ENCODE measurements at places on chromosomes 4 and X. TPM values are rescaled to one million over a fixed set of nuclear protein-coding genes. Genes with fewer than 3 reads are reported as not detected.
A peak's percentile ranks its signal among the peaks of the same experiment; 100 is the strongest.

DNA sequence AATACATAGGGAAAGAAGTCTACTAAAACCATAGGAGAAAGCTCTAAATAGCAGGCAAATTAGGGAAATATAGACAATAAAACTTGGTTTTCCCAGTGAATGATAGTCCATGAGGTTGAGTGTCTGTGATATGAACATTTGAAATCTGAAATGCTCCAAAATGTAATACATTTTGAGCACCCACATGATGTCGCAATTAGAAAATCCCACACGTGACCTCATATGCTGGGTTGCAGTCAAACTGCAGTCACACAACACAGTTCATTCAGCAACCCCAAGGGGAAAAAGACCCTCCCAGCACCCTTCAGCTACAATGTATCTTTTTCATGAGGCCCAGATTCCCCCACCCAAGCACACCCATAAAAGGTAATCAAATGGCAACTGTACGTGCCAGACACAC, 155.6 kb downstream of the BTC start:
- no peak for DNase-seq
- H3K36me3 ChIP-seq, result no peaks in the 10 kb centered on the region
- no peak overlapping the region for H3K27ac ChIP-seq
- peaks cover 2% of the 10 kb centered on the region for H3K4me1 ChIP-seq

- H3K4me1 ChIP-seq, result no peaks in the 10 kb centered on the region
- H3K36me3 ChIP-seq, result no peaks in the 10 kb centered on the region
- DNase-seq, result no peak
- no peak overlapping the region for H3K27ac ChIP-seq
Observed at GRCh38 chr4:114642173-114642780, 43.7 kb downstream of the UGT8 start.

DNA sequence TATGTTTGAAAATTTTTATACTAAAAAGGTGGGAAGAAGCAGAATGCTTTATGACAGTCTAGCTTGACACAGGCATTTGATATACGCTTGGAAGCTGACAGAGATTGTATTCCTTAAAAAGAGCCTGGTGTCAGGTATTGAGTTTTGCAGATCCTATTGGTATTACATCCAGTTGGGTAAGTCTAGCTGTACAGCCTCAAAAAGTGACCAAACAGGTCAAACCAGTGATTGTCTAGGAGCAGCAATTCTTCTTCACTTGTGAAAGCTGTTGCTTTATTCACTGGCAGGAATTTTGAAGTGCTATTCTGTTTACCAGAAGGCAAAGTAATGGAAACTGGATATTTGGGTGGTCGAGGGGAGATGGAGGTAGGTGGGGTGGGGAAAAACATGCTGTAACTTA, 77.5 kb downstream of the UCHL1 start:
- no peak overlapping the region for H3K4me3 ChIP-seq
- H3K27ac ChIP-seq, result no peak overlapping the region
- no peaks in the 10 kb centered on the region for H3K27me3 ChIP-seq

- H3K27ac ChIP-seq, result no peak overlapping the region
- H3K4me1 ChIP-seq, result no peaks in the 10 kb centered on the region
- no peaks in the 10 kb centered on the region for H3K36me3 ChIP-seq
- DNase-seq, result no peak
Observed at GRCh38 chr4:174794543-174795094, 34.4 kb downstream of the GLRA3 start.

GRCh38 chrX:69203638-69204037, 38.4 kb upstream of the PJA1 start:
- H3K4me3 ChIP-seq, result no peak overlapping the region
- H3K36me3 ChIP-seq, result no peaks in the 10 kb centered on the region
- no peak overlapping the region for H3K27ac ChIP-seq
- no peaks in the 10 kb centered on the region for H3K4me1 ChIP-seq
- peak; percentile 4 for DNase-seq

Gene GRIA2
- 19.2 TPM for total RNA-seq

GRCh38 chr4:117957571-117957970, 76.7 kb upstream of the NDST3 start:
- H3K27ac ChIP-seq, result no peak overlapping the region
- no peak for DNase-seq
- no peaks in the 10 kb centered on the region for H3K36me3 ChIP-seq
- no peaks in the 10 kb centered on the region for H3K4me1 ChIP-seq

Gene ZNF711
- 5.2 TPM for total RNA-seq

Gene SAGE1
- not detected for total RNA-seq

- no peaks in the 10 kb centered on the region for H3K27me3 ChIP-seq
- no peak overlapping the region for H3K4me3 ChIP-seq
- no peaks in the 10 kb centered on the region for H3K36me3 ChIP-seq
- no peaks in the 10 kb centered on the region for H3K4me1 ChIP-seq
- no peak overlapping the region for H3K27ac ChIP-seq
Observed at GRCh38 chr4:131248314-131248713, 1900.8 kb upstream of the PCDH10 start.

- H3K4me3 ChIP-seq, result peak overlapping the region; percentile 52
- DNase-seq, result peak; percentile 63
- no peaks in the 10 kb centered on the region for H3K27me3 ChIP-seq
- H3K27ac ChIP-seq, result peak overlapping the region; percentile 97
- H3K36me3 ChIP-seq, result no peaks in the 10 kb centered on the region
- H3K4me1 ChIP-seq, result no peaks in the 10 kb centered on the region
Observed at GRCh38 chr4:15003891-15004738, 1.8 kb downstream of the CPEB2 start.

Gene F11
- 0.48 TPM for total RNA-seq

DNA sequence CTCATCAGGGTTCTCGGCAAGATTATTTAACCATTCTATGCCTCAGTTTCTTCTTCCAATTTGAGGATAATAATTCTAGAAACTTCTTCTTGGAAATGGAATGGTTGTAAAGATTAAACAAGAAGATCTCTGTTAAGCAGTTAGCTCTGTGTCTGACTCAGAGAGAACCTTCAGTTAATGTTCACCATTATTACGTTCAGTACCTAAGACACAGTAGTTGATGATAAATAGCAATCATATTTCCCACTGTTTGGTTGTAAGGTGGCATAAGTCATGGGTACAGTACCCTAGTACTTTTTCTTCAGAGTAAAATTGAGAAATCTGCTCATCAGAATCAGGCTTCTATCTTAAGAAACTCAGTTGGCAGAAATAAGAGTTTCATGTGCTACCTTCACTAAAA, 366.5 kb upstream of the BOD1L1 start:
- no peak overlapping the region for H3K4me3 ChIP-seq
- H3K27me3 ChIP-seq, result no peaks in the 10 kb centered on the region
- H3K36me3 ChIP-seq, result no peaks in the 10 kb centered on the region
- no peaks in the 10 kb centered on the region for H3K4me1 ChIP-seq
- H3K27ac ChIP-seq, result no peak overlapping the region
- DNase-seq, result no peak

DNA sequence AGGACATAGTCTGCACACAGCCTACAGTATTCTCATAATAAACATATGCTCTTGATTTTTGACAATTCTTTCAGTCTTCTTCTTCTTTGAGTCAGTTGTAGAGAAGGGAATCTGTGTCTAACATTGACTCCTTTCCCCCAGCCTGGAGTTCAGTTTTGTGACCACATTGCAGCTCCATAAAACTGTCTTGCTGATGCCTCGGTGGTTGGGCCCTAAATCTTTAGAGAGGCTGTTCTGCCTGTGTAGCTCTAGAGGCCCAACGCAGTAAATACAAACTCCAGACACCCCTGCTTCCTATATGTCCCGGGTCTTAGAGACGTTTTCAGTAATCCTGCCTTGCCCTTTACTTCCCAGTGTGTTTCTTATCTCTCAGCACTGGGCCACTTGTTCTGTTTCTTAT, 639.5 kb upstream of the AADAT start:
- no peak overlapping the region for H3K4me3 ChIP-seq
- no peak for DNase-seq
- H3K27ac ChIP-seq, result no peak overlapping the region
- no peaks in the 10 kb centered on the region for H3K36me3 ChIP-seq
- H3K27me3 ChIP-seq, result no peaks in the 10 kb centered on the region

Gene MAGEA8
- total RNA-seq, result not detected

Measured in aorta (tissue), 5 donors.